ENCODE measurements at places on chromosomes 3 and 15. TPM values are rescaled to one million over a fixed set of nuclear protein-coding genes. Genes with fewer than 3 reads are reported as not detected.

DNA sequence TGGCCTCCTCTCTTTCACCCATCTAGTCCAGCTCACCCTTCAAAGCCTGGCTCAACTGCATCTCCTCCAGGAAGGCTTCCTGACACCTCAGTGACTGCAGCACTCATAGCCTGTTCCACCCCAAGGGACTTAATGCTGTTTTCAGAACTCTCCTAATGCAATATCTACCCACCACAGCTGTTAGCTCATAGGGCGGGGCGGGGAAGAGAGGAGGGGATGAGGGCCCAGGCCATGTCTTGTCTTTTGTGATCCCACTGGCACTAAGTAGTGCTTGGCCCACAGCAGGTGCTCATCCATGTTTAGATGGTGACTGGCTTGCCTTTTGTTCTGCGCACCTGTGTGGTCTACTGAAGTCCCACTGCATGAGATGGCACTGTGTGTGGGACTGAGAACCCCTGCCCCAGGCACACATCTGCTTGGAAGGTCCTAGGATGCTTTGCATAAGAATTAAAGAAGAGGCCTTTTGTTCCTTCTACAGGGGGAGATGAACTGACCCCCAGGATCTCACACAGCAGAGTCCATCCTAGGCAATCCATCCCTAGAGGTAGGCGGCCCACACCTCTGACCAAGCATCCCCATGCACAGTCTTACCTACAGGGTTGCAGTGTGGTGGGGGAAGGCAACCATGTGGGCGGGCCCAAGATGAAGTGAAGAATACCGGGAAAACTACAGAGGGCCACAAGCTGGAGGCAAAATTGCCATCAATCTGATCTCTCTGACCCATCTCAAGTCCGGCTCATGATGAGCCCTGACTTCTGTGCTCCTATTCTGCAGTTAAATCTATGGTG is 23.0 kb downstream of the SLC12A8 start:
- ATAC-seq: no peak

- ATAC-seq: peak; percentile 90
Observed at GRCh38 chr3:14452740-14453710, 50.6 kb downstream of the SLC6A6 start.

- ATAC-seq: no peak
Observed at GRCh38 chr3:46541835-46542234, 24.3 kb downstream of the LRRC2 start.

GRCh38 chr15:25437777-25438600 is 835 bp downstream of the UBE3A start:
- ATAC-seq: peak; percentile 40

DNA sequence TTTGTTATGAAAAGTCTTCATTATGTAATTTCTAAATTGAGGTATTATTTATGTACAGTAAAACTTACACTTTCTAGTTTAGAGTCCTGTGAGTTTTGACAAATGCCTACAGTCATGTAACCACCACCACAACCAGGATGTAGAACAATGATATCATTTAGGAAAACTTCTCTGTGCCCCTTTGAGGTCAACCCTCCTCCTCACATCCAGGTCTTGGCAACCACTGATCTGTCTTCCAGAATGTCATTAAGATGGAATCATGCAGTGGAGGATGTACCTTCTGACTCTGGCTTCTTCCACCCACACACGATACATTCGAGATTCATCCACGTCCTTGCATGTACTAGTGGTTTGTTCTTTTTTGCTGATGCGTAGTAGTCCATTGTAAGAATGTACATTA is 23.2 kb downstream of the MINAR1 start:
- no peak for ATAC-seq

DNA sequence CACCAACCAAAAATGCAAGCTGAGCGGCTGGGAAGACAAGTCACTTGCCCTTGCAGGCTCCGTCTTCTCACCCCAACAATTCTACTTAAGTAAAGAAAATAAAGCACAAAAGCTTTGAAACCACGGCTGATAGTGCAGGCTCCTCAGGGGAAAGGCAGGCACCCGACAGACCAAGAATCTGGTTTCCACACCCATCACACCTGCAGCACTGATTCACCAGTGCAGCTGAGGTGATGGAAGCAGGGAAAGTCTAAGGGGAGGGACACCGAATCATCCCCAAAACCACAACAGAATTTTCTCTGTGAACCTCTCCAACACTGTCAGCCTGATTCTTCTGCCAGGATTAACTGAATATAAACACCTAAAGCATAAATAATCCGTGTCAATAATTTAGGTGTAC is 62.0 kb upstream of the NSMCE3 start:
- ATAC-seq: no peak

- ATAC-seq: no peak
Observed at GRCh38 chr15:73997986-73998385, 3.5 kb downstream of the PML start.

- no peak for ATAC-seq
Observed at GRCh38 chr3:7328339-7328738, 467.4 kb downstream of the GRM7 start.

GRCh38 chr15:52308446-52309153 is 13.0 kb upstream of the MYO5C start:
- no peak for ATAC-seq

DNA sequence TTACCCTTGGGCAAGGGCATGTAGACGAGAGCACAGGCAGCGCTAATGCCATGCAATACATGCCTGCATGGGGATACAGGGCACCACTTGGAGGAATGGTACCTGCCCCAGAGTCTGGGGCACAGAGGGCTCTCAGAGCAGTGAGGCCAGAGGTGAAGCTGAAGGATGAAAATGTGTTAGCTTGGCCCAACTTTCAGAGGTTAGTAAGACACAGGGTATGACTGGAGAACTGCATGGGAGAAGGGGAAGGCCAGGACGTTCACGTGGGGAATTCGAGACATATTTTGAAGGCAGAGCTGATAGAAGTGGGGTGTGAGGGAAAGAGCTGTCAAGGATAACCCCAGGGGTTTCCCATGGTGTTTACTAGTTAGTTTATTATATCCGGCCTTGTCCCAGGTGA is 19.6 kb downstream of the CSRNP1 start:
- no peak for ATAC-seq

GRCh38 chr3:101632586-101632985 is 44.3 kb downstream of the ZBTB11 start:
- ATAC-seq: no peak

DNA sequence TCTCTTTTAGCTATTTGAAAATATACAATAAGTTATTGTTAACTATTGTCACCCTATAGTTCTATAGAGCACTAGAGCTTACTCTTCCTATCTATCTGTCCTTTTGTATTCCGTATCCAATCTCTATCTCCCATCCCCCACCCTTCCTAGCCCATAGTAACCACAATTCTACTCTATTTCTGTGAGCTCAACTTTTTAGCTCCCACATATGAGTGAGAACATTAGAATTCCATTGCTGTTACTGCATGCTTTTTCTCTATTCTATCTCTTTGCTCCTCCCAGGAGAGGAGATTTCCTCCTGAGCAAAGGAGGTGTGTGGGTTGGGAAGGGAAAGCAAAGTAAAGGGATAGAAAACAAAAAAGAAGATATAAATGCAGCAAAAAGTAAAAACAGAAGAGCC is 105.6 kb upstream of the SLC4A7 start:
- ATAC-seq: no peak

DNA sequence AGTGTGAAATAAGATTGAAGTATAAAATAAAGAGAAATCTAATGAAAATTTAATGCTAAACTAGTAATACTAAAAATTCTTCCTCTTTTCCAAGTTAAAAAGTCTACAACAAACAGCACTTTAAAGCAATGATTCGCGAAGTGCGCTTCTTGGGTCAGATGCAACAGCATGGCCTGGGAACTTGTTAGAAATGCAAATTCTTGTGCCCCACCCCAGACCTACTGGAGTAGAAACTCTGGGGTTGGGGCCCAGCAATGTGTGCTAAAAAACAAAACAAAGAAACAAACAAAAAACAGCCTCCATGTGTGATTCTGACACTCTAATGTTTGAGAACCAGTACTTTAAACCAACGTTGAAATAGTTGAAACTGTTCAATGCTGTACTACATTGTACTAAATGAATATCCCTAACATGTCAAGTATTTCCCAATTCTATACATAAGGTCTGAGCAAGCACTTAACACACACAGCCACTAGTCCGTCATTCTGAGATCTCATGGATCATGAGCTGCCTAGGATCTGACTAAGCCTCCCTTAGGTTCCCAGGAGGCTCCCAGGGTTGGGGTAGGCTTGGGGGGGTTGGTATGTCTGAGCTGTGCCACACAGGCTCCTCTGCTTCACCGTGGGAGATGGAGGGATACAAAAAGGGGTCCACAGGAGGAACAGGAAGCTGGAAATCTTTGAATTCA is 6.1 kb downstream of the RASGRP1 start:
- no peak for ATAC-seq

- no peak for ATAC-seq
Observed at GRCh38 chr15:61794276-61794675, 266.0 kb downstream of the VPS13C start.

DNA sequence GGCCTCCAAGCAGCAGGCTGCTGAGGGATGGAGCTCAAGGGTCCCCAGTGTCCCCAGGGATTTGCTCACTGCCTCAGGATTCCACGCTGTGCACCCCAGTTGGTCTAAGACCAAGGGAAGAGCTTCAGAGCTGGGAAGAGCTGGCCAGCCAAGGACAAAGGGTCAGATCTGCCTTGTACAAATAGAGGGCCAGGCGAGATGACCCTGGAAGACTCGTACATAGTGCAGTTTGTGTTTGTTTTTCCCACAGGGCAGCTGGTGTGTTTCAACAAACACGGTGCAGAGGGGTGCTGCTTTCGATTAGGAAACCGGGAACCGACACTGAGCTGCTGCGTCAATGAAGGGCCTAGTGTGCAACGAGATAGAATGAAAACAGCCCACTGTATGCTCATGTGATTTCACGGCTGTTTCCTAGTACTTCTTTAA is 56.1 kb upstream of the TRPM1 start:
- ATAC-seq: peak; percentile 46

- no peak for ATAC-seq
Observed at GRCh38 chr3:66957367-66957766, 40.7 kb upstream of the KBTBD8 start.

GRCh38 chr3:82078246-82078645 is 316.8 kb upstream of the GBE1 start:
- no peak for ATAC-seq

- no peak for ATAC-seq
Observed at GRCh38 chr15:70025413-70026296, 72.1 kb downstream of the TLE3 start.

GRCh38 chr3:110806924-110807323 is 264.7 kb upstream of the NECTIN3 start:
- no peak for ATAC-seq

- no peak for ATAC-seq
Observed at GRCh38 chr3:173009410-173009809, 131.6 kb downstream of the SPATA16 start.

GRCh38 chr15:80059786-80060355 is 395 bp downstream of the ZFAND6 start:
- peak; percentile 91 for ATAC-seq

DNA sequence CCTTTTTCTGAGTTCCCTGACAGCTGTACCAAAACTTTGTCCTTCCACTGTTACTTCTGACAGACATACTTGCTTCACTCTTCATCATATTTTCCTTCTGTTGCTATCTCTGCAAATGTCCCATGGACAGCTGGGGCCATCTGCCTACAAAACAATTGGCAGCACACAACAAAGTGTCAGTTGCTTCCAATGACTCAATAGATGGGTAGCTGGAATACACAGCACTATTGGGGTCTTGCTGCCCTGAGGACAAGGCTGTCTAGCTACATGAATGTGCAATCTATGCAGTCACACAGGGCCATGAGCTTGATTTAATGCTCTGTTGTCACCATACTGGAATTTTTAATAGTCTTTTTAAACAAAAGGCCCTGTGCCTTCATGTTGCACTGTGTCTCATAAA is 192.8 kb downstream of the DTWD1 start:
- ATAC-seq: no peak

FILIP1L gene
- total RNA-seq: 128 TPM

MKRN2OS gene
- total RNA-seq: not detected

TGM5 gene
- 0.58 TPM for total RNA-seq

TIMP4 gene
- total RNA-seq: 29.2 TPM

MYLK gene
- 1,558 TPM for total RNA-seq

SLC2A2 gene
- total RNA-seq: not detected

MCF2L2 gene
- 0.67 TPM for total RNA-seq

GTF2E1 gene
- 14.8 TPM for total RNA-seq

GPR171 gene
- 4.3 TPM for total RNA-seq

MITF gene
- total RNA-seq: 86.8 TPM

POC1A gene
- 1.7 TPM for total RNA-seq

Measured in gastroesophageal sphincter (tissue), 4 donors.